ENCODE measurements at places on chromosomes 1 and 21.

DNA sequence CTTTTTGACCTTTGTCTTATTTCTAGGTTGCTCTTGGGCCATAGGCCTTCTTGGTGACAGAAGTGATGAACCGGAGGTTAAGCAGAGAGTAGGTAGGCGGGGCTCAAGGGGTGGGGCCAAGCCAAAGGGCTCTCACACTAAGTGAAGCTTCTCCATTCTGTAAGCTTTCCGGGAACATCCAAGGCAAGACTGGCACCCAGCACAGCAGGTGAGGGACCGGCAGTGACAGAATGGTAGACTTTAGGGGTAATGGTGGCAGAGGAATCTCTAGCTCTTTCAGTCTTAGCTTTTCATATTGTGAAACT is at the start of gene TNFAIP8L2:
Gene TNFAIP8L2, plus strand, starts transcription at position 135 of the 305 bp plus-strand sequence. CDS start 2,049 bp downstream, outside the sequence.
- DNase-seq: no peak

DNA sequence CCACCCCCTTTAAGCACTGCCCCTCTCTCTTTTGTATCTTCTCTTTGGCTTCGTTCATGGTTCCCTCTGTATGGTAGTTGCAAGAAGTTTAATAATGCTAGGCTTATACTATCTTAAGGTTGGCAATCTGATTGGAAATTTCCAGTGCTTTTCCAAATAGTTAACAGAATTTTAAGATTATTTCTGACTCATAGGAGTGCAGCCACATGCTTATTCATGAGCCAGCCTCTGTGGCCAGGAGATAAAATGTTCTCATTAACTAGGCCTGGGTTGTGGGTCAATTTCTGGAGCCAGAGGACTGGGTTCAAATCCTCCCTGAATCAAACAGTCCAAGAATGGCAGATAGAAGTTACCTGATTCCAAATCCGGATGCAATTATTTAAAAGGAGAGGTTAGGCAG is 103.1 kb downstream of the ATP6V1G3 start:
- no peak for DNase-seq

DNA sequence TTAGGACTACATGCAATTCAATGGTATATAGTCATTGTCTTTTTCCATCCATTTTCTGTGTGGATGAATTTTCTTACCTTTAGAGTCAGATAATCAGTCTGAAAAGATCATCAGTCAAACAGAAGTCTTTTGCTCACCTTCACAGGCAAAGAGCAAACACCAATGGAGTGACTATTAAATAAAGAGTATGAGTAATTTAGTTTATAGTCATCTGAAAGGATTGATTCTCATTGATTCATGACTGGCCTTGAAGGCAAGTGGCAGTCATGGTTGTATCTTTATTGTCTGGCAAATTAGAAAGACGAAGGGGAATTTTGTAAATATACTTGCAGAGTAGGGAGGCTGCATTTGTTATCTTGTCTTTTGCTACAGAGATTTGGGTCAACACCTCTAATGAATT is 89.9 kb downstream of the EPB41 start:
- peak; percentile 48 for DNase-seq

GRCh38 chr1:245804696-245805095 is 649.9 kb downstream of the KIF26B start:
- no peak for DNase-seq

DNA sequence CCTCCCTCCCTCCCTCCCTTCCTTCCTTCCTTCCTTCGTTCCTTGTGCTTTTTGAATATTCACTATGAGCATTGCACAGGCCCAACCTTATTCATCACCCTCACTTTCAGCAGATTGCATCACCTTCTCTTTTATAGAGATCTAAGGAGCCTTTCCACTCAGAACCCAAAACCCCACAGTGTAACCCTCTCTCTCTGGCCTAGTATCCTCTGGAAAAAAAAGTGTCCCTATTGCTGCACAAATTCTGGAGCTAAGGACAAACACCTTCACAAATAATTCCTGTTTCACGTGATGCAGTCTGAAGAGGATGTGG is 25.6 kb downstream of the OR10J5 start:
- no peak for DNase-seq

All from PC-3 (cell line).